ENCODE measurements at places on chromosomes 16 and 17. TPM values are rescaled to one million over a fixed set of nuclear protein-coding genes. Genes with fewer than 3 reads are reported as not detected.

CTRB2 gene
- not detected for total RNA-seq

EARS2 gene
- total RNA-seq, result 40.3 TPM

PMFBP1 gene
- total RNA-seq, result 0.51 TPM

C16orf92 gene
- total RNA-seq, result not detected

ASPHD1 gene
- total RNA-seq, result 5.9 TPM

KNOP1 gene
- total RNA-seq, result 9.2 TPM

DLX4 gene
- total RNA-seq, result not detected

CLEC3A gene
- total RNA-seq, result not detected

TEKT5 gene
- 0.26 TPM for total RNA-seq

RNF222 gene
- total RNA-seq, result not detected

LITAFD gene
- not detected for total RNA-seq

DNA sequence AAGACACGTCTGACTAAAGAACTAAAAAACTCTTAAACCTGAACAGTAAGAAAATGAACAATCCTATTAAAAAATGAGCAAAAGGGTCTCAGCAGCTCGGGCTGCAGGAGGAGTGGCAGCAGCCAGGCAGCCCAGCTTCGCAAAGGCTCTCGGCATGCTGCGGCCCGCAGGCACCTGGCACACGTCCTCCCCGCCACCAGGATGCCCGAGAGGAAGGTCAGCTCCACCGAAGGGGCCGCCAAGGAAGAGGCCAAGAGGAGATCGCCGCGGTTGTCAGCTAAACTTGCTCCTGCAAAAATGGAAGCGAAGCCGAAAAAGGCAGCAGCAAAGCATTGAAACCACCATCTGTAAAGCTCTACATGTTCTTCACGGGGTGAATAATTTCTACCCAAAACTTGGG, 173.5 kb downstream of the BCAS3 start:
- DNase-seq, result no peak

DNA sequence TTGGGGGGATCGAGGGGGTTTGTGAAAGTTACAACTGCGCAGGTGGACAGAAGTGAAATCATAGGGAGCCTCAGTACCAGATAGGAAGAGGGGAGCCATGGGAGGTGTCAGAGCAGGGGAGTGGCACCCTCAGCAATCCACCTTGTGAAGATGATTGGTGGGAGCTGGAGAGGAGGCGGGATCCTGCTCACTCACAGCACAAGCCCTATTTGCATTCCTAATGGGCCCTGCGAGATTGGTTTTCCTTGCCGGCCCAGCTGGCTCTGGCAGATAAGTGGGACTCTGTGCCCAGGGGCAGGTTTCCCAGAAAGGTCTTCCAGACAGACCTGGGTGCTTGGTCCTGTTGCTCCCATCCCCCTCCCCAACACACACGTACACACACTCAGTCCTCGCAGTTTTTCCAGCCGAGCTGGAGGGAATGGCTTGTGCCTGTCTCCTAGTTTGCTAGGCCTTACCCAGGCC, 9.4 kb downstream of the WNT3 start:
- no peak for DNase-seq

- DNase-seq, result peak; percentile 36
Observed at GRCh38 chr16:56451753-56452689, 667 bp downstream of the OGFOD1 start.

DNA sequence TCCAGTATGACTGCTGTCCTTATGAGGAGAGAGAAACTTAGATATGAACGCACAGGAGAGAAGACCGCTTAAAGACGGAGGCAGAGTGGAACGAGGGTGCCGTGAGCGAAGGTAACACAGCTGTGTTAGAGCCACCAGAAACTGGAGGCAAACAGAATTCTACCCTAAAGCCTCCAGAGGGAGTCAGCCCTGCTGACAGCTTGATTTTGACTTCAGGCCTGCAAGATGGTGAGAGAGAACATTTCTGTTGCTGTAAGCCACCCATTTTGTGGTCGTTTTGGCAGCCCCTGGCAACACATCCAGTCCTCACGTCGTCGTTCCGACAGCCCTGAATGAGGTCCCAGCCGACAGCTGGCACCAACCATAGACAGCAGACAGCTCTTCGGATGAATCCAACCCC, 2.8 kb upstream of the SPATA2L start:
- no peak for DNase-seq

DNA sequence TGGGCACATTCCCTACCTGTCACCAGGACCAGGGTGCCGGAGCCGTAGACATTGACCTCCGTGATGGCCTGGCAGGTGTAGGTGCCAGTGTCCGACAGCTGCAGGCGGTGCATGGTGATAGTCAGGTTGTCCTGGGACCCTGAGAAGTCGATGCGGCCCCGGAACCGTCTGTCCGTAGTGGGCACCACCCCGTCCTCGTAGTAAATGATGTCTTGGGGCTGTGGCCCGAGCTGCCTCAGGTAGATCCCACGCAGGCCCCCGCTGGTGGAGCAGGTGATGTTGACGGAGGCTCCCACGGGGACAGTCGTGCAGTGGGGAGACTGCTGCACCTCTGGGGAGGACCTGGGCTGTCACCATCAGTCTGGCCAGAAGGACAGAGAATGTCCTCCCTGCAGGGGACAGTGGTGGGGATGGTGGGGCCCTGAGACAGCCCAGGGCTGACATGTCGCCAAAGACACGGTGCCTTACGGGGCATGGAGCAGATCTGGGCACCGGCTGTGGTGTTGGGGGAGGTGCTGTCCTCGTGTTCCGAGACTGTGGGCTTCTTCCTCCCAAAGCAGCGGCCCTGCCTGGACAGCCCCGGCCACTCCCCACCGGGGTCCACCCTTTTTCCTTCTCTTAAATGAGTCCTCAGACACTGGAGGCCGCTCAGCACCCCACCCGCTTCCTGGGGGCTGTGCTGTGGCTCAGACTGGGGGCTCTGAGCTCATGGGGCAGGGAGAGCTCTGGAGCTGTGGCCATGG, 586 bp downstream of the CD7 start:
- DNase-seq, result no peak

- peak; percentile 78 for DNase-seq
Observed at GRCh38 chr17:31843070-31843745, 15.8 kb downstream of the COPRS start.

DNA sequence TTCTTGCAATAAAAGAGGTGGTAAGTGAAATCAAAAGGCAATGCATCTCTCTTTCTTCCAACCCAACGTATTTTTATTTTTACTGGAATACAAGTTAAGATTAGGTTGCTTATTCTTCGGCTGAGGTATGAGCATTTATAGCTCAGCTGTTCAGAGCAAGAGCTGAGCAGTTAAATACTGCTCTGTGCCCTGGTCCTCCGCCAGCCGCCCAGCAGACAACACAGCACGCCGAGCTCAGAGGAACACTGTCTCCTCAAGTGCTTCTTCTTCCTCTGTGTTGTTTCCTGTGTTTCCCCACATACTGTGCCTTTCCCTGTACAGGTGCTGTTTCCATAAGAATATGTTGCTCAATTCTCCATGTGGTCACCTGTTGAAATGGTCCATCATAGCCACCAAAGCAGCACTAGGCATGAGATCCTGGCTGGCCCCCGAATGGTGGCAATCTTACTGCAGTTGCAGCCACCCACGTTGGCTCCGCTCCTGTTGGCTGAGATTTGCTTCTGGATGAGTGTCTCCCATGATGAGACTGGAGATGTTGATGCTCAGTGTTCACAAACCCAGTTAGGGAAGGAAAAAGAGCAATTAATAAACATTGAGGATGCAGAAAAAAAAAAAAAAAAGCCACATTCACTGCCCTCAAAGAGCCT, 515.3 kb downstream of the GRIN2A start:
- no peak for DNase-seq

- DNase-seq, result no peak
Observed at GRCh38 chr17:35847006-35847405, 21.7 kb downstream of the HEATR9 start.

- DNase-seq, result peak; percentile 34
Observed at GRCh38 chr17:31807846-31808245, 51.2 kb downstream of the COPRS start.

- DNase-seq, result peak; percentile 56
Observed at GRCh38 chr16:84503751-84504395, 586 bp downstream of the MEAK7 start.

GRCh38 chr17:80511222-80512180, 33.1 kb upstream of the RPTOR start:
- DNase-seq, result no peak

DNA sequence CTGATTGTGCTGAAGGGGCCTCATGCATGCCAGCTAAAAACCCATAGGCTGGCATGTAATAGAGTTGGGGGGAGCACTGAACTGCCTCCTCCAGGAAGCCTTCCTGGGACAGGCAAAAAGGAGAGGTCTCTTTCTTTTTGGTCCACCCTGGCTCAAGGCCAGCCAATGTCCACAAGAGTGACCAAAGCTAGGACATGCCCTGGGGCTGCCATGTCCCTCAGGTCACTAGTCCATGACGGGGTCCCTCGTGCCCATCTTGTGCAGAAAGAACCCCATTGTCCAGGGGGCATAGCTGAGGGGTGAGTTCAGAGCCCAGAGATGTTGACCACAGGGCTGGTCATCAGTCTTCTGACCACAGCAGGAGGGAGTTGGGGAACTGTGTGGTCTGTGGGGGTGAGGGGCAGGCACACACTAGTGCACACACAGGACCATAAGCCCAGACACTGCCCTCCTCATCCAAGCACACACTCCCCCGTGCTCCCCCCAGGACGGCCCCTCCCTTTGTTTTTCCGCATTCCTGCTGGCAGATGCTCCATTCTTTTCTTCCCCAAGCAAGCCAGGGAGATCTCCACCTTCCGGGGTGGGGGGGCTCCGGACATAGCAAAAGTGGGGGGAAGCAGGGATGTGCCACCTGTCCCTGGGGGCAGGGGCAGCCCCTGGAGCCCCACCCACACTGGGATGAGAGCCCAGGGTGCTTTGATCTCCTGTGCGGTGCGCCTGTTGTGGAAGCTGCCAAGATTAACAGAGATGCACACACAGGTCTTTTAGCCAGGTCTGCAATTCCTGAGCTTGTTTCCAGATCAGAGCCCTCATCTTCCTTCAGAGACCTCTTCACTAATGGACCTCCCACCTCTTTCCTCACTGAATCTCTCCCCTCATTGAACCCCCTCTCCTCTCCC, 25.2 kb upstream of the PHB1 start:
- DNase-seq, result no peak

DNA sequence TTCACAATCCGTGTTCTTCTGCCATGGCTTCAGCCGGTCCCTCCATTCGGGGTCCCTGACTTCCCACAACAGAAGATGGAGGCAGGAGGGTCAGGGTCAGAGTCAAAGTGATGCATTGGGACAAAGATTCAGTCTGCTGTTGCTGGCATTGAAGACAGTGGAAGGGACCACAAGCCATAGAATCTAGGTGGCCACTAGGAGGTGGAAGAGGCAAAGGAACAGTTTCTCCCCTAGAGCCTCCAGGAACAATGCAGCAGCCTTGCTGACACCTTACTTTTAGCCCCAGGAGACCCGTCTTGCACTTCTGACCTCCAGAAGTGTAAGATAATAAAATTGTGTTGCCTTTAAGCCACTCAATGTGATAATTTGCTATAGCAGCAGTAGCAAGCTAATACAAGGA, 55.9 kb downstream of the MFSD11 start:
- DNase-seq, result peak; percentile 12

DNA sequence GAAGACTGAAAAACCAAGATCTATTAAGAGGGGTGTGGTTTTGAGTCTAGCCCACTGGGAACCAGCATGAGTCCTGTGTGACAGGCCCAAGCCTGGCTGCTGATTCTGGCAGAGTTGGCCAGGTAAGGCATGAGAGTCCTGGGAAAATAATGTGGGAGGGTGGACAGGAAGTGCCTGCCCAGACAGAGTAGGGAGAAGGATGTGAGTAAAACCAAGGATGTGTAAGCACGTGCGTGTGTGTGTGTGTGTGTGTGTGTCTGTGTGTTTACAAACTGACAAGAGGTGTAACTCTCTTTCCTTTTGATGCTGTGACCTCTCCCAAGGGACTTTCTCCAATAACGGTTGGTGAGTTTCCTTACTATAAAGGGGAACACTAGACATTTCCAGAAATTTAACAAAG, 15.6 kb upstream of the TEX2 start:
- peak; percentile 58 for DNase-seq

- no peak for DNase-seq
Observed at GRCh38 chr16:55778757-55779156, 54.1 kb downstream of the CES1 start.

DNA sequence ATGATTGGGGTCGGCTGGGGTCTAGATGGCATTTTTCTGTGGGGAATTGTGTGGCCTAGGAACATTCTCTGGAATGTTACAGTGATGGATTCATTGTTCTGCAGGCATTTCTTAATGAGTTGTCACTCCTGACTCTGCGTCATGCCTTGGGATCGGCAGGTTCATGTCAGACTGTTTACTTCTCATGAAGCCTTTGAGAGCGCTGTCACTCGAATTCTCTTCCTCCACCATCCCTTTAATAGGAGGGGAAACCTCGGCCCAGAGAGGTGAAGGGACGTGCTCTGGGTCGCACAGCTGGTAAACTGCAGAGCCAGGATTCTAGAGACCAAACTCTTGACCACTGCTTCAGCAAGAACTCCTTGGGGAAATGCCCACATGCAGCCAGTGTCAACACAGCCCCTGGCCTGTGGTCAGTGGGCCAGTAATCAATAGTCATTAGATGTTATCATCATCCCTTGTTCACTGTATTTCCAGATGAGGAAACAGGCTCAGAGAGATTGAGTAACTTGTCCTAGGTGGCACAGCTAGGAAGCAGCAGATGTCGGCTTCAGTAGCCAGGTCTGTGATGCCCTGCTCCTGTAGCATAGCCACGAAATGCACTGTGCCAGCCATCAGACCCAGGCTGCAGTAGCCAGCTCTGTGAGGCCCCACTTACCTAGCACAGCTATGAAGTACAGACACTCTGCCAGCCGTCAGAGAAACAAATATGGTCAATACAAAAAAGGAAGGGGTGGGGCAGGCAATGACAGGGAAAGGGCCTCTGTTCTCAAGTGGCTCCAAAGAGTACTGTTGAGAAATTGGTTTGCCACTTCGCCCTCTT, 259.0 kb downstream of the CPPED1 start:
- no peak for DNase-seq

GRCh38 chr17:39755554-39756379, 18.0 kb downstream of the GRB7 start:
- no peak for DNase-seq

DNA sequence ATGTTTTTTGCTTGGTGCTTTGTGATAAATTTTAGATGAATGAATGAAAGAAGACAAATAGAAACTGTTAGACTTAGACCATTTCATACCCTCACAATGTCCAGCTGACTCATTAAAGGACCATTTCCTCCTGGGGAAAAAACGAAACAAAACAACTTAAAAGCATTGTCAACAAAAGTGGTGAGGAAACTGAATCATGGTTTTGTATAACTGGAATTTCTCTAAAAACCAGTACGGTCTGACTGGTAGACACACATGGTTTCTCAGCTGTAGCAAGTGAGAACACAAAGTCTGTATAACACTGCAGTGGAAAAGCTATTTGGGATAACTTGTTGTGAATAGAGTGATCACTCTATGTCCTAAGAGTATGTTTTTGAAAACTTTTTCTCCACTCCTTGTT, 5.3 kb upstream of the DDX52 start:
- peak; percentile 80 for DNase-seq

DNA sequence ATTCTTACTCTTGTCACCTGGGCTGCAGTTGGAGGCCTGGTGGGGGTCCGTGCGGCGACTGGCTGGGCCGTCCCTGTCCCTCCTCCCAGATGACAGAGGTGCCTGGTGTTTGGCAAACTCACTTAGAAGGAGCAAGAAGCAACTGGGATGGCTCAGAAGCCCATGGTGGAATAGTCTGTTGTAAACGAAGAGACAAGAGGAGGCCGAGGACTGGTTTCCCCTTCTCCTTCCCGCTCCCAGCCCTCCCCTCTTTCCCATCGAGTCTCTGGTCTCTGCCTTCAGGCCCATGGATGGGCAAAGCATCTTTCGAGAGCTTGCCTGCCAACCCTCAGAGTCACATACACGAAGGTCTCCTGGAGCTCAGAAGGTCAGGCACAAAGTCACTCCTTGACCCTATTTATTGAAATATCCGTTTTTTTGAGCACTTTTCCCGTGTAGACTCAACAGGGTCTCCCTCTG, 364.4 kb downstream of the SEC14L1 start:
- DNase-seq, result no peak

- no peak for DNase-seq
Observed at GRCh38 chr17:55420067-55420775, 1.4 kb downstream of the MMD start.
